Progenitor cell of endocrine pancreas (in vitro differentiated cells): ENCODE measurements at places on chromosomes 16 and 17. TPM values are rescaled to one million over a fixed set of nuclear protein-coding genes. Genes with fewer than 3 reads are reported as not detected.

The CES3 gene
- 2.7 and 4.8 TPM in 2 replicates for total RNA-seq

The TBC1D28 gene
- total RNA-seq = 0.14 and 0.16 TPM in 2 replicates

The ZNF750 gene
- 0.07 and 0.11 TPM in 2 replicates for total RNA-seq

The ZNF500 gene
- 23.5 and 23.9 TPM in 2 replicates for total RNA-seq

The MPP3 gene
- total RNA-seq = 12.6 and 13.2 TPM in 2 replicates

The TTLL6 gene
- total RNA-seq = 2.9 and 4.0 TPM in 2 replicates

The PIPOX gene
- total RNA-seq = 4.3 and 5.3 TPM in 2 replicates

The KRTAP3-2 gene
- not detected in 2 replicates for total RNA-seq

The TP53I13 gene
- total RNA-seq = 39.7 and 40.2 TPM in 2 replicates

The KDM8 gene
- total RNA-seq = 12.5 and 14.4 TPM in 2 replicates

The TEX19 gene
- 0.24 TPM in 1 of 2 replicates, not detected in the other for total RNA-seq

- DNase-seq = no peak
Observed at GRCh38 chr17:79201536-79202227, 127.1 kb downstream of the ENGASE start.

DNA sequence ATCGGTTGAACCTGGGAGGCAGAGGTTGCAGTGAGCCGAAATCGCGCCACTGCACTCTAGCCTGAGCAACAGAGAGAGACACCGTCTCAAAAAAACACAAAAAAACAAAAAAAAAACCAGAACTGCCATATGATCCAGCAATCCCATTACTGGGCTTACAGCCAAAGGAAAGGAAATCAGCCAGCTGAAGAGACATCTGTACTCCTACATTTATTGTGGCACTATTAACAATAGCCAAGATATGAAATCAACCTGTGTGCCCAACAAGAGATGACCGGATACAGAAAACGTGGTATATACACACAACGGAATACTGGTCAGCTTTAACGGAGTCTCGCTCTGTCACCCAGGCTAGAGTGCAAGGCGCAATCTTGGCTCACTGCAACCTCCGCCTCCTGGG lies 14.6 kb downstream of the FANCA start:
- no peak for DNase-seq

DNA sequence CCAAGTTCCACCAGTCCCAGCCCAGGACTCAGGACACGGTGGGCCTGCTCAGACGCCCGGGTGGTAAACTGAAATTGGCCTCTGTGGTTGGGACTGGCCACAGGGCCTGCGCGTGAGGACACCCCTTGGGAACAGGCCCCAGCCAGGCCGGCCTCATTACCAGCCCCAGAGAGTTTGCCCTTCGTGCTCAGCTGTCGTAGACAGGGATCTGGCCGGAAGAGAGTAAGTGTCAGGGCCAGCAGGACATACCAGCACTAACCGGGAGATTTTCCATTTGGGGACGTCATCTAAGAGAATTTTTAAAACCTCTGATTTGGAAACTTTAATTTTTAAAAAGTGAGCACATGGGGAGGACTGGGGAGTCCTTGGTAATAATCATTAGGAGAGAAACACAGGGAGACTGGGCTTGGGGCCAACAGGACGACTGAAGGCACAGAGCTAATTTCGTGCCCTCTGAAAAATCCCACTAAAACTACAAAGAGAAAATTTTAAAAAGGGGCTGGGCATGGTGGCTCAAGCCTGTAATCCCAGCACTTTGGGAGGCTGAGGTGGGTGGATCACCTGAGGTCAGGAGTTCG lies 2.4 kb upstream of the RBFOX3 start:
- DNase-seq = no peak

- DNase-seq = peak; percentile 21
Observed at GRCh38 chr16:21159281-21159951, 942 bp downstream of the LDAF1 start.

GRCh38 chr17:5585287-5585794 lies 1.0 kb upstream of the NLRP1 start:
- DNase-seq = no peak

DNA sequence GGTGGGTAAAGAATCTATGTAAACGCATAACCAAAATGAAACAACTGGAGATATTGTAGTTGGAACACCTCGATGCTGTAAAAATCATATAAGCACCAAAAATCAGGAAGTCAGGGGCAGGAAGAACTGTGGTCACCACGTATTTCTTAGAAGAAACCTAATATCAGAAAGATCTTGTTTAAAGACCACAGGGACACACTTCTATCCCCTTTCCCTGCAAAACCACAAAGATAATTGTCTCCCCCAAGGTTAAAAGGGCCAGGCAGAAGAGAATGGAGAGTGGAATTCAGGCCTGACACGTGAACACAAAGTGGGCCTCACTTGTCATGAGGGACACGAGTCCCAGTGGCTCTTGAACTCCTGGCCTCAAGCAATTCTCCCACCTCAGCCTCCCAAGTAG lies 68.1 kb downstream of the GSG1L start:
- no peak for DNase-seq

DNA sequence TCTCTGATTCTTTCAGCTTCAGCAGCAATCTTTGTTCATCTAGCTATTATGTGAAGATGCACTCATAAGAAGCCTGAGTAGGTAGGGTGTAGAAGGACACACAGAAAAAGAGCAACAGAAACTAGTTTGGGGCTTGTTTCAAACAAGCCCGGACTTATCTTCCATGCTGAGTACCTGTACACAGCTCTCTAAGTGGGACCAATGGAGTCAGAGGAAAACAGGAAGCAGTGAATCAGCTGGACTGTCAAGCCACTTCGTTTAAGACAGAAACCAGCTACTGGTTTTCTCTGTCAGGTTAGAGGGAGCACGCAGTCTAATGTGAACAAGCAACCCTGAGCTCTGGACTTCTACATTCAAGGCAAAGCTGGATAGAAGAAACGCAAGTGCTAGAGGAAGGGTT lies 16.0 kb downstream of the MAP2K6 start:
- DNase-seq = no peak

DNA sequence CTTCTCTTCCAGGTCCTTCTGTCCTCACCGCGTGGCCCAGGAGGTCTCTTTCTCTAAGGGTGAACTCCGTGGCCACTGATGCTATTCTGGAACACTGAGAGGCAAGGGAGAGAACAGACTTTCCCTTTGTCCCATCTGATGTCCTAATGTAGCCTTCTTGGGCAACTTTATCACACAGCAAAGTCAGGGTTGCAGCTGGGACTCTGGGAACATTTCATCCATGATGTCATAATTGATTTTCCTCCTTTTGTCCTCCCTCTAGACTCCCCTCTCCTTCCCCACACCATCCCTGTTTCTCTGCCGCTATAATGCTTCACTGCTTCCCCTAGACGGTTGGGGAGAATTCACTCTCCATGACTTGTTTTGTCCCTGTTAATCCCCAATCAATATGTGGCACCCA lies 201.0 kb downstream of the SHISA9 start:
- no peak for DNase-seq

- DNase-seq = no peak
Observed at GRCh38 chr17:44061446-44061845, 5.0 kb downstream of the LSM12 start.

DNA sequence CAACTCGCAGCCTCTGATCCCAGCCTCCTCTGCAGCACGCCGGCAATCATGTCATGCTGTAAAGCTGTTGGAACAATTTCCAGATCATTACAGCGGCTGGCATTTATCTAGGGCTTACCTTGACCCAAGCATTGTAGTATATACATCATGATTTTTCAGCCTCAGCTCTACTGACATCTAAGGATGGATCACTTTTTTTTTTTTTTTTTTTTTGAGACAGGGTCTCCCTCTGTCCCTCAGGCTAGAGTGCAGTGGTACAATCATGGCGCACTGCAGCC lies 103.3 kb downstream of the CMIP start:
- DNase-seq = no peak

- no peak for DNase-seq
Observed at GRCh38 chr16:74160759-74161158, 135.9 kb upstream of the PSMD7 start.

- no peak for DNase-seq
Observed at GRCh38 chr16:71846431-71846830, 655 bp downstream of the ATXN1L start.

GRCh38 chr16:66270333-66270927 lies 96.1 kb upstream of the CDH5 start:
- DNase-seq = peak; percentile 77

- no peak for DNase-seq
Observed at GRCh38 chr17:79778504-79779083, 646 bp downstream of the CBX2 start.

DNA sequence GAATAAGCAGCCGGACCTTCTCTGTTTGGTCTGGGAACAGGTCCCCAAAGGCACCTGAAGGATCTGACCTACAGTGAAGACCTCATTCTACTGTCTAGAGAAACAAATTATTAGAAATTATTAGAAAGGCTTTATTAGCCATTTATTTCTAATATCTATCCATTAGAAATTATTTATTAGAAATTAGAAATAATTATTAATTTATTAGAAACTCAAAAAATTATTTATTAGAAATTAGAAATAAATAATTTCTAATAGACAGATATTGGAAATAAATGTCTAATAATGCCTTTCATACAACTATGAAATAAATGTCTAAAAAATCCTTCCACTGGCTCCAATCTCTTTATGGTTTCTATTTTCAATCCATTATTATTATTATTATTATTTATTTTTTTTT lies 285.7 kb upstream of the ERCC4 start:
- no peak for DNase-seq

GRCh38 chr17:57484826-57485565 lies 228.7 kb downstream of the MSI2 start:
- DNase-seq = no peak

- no peak for DNase-seq
Observed at GRCh38 chr16:67242138-67242730, 5.0 kb downstream of the FHOD1 start.

- DNase-seq = no peak
Observed at GRCh38 chr16:80449392-80449791, 91.4 kb upstream of the DYNLRB2 start.

- DNase-seq = no peak
Observed at GRCh38 chr17:81309859-81310839, 15.0 kb upstream of the SLC38A10 start.

DNA sequence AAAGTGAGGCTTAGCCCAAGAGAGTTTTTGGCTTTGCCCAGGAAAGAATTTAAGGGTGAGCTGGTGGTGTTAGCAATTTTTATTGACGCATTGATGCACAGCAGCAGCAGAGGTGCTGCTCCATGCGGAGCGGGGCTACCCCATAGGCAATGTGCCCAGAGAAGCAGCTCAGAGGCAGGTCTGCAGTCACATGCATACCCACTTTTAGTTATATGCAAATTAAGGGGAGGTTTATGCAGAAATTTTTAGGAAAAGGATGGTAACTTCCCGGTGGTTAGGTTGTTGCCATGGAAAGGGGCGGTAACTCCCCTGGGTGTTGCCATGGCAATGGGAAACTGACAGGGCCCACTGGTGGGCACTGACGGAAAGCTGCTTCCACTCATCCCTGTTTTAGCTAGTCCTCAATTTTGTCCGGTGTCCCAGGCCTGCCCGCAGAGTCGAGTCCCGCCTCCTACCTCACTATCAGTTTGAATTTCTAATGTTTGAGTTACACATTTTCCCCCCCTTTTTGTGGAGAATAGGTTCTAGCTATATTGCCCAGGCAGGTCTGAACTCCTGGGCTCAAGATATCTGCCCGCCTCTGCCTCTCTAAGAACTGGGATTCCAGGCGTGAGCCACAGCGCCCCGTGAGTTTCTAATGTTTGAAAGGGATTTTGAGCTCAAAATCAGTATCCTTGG lies 10.4 kb upstream of the GJD3 start:
- DNase-seq = no peak

DNA sequence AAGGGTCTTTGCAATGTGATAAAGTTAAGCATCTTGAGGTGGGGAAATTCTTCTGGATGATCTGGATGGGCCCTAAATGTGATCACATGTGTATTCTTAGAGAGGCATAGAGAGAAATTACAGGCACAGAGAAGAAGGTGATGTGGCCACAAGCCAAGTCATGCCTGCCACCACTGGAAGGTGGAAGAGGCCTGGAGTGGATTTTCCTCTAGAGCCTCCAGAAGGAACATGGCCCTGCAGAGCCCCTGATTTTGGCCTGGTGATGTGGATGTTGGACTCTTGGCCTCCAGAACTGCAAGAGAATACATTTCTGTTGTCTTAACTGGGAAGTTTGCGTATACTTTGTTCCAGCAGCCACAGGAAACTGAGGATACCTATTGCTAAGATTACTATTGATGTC lies 156.9 kb upstream of the CACNG5 start:
- DNase-seq = no peak

GRCh38 chr16:2827374-2827791 lies 2.7 kb upstream of the ZG16B start:
- no peak for DNase-seq

- no peak for DNase-seq
Observed at GRCh38 chr17:78532922-78533640, 44.1 kb downstream of the DNAH17 start.

DNA sequence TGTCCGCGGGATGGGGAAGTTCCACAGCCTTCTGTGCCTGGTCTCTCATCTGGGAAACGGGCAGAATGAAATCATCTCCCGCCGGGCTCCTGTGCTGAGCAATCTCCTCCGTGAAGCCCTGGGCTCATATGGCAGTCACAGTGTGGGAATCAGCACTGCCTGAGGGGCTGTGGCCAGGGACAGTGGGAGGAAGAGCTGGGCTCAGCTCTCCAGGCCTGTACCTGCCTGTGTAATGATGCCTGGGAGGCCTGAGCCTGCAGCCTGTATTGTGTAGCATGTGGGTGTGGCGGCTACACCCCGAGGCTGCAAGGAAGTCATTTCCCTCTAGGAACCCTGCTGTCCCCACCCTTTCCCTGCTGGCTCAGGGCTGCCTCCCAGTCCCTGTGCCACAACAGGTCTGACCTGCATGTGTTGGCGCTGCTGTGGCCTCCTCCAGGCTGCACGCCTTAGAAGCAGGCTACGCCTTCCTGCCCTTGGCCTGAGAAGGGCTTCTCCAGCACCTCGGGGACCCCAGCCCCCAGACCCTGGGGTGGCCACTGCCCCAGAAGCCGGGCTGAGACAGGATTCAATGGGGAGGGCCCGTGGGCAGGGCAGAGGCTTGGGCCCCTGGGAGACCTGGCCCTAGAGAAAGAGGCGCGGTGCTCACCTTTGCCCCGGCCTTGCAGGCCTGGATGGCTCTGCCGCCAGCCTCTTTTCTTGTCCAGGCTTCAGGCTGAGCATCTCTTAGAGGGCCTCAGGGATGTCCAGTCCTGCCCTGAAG lies 2.1 kb downstream of the ITGB4 start:
- DNase-seq = no peak
